Fibroblast of skin of left quadriceps (primary cell): ENCODE measurements at places on chromosomes 12 and 14.

DNA sequence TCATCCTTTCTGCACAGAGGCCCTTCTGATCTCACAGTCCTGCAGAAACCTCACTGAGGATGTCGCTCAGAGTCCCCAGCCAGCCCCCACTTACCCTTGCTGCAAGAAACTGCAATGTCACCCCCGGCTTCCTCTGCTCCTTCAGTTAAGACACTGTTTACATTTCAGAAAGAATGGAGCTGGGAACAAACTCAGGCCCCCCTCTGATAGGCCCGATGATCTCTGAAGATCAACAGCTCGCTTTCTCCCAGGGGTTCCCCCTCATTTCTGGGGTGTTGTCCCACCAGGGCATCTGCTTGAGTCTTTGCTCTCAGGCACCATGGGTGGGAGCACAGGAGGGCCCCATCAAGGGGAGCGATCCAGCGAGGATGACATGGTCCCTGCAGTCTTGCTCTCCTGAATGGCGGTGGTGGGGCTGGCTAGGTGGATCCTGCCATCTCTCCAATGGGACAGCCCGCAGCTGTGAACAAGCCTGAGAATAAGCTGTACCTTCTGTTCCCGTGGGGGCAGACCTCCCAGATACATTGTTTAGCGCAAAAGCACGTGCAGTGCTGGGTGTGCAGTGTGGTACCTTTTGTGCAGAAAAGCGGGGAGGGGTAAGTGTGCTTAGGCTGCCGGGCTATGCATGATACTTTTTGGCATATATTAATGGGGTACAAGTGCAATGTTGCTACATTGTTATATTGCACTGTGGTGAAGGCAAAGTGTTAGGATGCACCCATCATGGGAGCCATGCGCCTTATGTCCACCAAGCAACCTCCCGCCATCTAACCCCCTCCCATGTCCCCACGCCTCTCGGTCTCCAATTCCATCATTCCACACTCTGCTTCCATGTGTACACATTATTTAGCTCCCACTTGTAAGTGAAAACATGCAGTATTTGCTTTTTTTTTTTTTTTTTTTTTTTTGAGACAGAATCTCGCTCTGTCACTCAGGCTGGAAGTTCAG, 6.7 kb upstream of the NCOR2 start:
- DNase-seq: no peak

DNA sequence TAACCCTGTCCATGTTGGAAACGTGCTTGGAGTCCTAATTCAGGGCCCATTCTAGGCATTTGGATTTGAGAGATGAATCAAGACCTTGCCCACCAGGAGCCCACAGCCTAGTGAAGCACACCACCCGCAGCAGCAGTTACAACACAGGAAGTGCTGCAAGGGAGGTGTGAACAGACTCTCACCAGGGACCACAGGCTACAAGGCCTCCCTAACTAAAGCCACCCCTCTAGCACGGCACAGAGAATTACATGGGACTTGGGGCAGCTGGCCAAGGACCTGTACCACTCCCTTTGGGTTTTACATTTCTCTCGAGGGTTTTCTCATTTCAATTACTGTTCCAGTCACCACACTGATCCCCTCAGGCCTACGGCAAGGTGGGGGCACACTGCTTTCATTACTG, 49.5 kb upstream of the FOXN3 start:
- DNase-seq: no peak

- DNase-seq: no peak
These were observed 269.4 kb upstream of the NOVA1 start for GRCh38 chr14:26867171-26867757.

DNA sequence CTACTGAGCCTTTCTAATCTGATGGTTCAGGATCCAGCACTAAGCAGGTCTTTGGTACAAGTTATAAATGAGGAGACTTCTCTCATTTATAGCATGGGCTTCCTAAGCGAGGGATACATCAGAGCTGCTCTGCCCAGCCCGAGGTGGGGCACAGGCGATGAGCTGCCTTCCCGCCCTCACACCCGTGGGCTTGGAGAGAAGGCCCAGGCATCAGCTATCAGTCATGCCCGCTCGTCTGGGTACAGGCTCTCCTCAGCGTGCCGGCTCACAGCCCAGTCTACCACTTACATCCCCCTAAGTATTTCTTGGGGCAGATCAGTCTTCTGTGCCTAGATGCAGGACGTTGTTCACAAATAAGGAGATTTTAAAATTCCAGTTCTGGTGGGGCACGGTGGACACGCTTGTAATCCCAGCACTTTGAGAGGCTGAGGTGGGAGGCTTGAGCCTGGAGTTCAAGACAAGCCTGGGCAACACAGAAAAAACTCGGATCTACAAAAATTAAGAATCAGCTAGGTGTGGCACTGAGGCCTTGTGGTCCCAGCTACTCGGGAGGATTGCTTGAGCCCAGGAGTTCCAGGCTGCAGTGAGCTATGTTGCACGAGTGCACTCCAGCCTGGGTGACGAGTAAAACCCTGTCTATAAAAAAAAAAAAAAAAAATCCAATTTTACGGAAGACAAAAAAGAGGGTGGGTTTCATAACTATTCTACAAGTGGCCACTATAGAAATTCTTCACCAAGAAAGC, 57.0 kb downstream of the CCDC88C start:
- DNase-seq: no peak

DNA sequence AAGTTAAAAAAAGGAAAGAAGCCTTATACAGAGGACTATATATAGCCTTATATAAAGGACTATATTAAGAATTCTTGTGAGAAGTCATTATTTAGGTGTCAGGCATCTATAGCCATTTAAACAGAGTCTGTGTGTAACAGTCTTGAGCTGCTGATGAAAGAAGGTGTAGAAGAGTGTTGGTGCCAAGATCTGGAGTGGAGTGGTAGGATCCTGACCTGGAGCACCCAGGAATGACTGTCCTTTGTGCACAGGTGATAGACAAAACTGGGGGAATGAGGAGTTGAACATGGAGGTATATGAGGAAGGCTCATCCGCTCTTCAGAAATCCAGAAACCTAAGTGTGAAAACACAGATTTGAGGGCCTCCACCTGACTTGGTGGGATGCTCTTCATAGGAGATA, 747.3 kb downstream of the NRXN3 start:
- no peak for DNase-seq

GRCh38 chr14:91614187-91614586, 104.1 kb upstream of the PPP4R3A start:
- DNase-seq: no peak
